ENCODE measurements at places on chromosomes 16 and 17.

DNA sequence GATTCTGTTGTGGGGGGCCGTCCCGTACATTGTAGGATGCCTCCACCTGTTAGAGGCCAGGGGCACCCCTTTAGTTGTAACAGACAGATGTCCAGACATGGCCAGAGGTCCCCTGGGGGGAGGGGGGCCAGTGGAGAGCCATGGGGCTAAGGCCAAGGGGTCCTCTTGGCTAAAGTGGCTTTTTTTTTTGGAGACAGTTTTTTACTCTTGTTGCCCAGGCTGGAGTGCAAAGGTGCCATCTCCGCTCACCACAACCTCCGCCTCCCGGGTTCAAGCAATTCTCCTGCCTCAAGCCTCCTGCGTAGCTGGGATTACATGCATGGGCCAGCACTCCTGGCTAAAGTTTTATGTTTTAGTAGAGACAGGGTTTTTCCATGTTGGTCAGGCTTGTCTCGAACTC, 229.0 kb downstream of the CPPED1 start:
- no peak for DNase-seq

DNA sequence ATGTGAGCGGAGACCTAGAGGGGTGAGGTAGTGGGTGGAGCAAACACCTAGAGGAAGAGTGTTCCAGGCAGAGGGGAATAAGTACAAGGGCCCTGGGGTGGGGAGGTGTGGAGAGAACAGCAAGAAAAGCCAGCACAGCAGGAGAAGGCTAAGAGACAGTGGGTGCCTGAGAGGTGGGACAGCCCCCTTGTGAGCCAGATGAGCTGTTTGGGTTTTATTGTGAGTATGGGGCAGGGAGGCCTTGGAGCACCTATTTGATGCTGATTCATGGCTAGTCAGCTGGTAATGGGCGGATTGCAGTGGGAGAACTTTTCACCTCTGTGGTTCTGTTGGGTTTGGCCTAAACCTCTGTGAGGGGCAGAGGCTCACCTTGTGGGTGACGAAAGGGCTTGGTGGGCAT, 68.4 kb downstream of the ABCC1 start:
- DNase-seq = no peak

DNA sequence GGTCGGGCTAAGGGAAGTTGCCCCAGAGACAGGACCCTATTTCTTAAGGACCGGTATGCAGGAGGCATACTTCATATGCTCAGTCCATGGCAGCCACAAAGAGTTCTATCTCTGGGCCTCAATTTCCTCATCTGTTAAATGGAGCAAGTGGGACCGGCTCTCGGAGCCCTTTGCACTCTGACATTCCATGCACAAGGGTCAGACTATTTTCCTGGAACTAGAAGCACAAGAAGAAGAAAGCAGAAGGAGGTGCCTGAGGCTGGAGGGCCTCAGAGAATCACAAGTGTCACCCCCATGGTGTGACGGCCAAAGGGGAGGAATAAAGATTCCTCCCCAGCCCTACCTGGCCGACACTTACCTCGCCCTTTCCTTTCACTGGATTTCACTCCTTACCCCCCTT, 115.8 kb downstream of the GSG1L start:
- no peak for DNase-seq

- no peak for DNase-seq
These were observed 10.4 kb downstream of the LLGL1 start for GRCh38 chr17:18235743-18236256.

GRCh38 chr17:82237746-82238471, 9.1 kb downstream of the SLC16A3 start:
- DNase-seq = no peak

- no peak for DNase-seq
These were observed 139.5 kb upstream of the PMFBP1 start for GRCh38 chr16:72311426-72311825.

DNA sequence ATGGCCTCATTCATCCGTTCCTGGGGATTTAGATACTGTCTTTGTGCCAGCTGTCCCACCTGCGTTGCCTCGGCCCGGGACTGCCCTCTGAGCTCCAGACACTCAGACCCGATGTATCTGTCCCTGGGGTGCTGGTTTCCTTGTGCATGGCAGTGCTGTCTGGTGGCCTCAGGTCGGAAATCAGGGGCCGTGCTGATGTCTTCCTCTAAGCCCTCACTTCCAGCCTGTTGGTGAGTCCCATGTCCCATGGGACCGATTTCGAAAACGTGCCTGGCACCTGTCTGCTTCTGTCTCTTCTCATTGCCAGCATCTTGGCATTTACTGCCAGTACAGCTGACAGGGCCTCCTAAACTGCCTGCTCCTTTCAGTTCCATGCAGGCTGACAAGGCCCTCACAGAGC, 22.1 kb downstream of the NT5M start:
- DNase-seq = no peak
